ENCODE measurements at places on chromosomes 4 and X. TPM values are rescaled to one million over a fixed set of nuclear protein-coding genes. Genes with fewer than 3 reads are reported as not detected.
A peak's percentile ranks its signal among the peaks of the same experiment; 100 is the strongest.

The F8A3 gene
- total RNA-seq = 10.8 TPM

The VEGFC gene
- not detected for total RNA-seq

The POU3F4 gene
- not detected for total RNA-seq

The HMGN5 gene
- total RNA-seq = 1.9 TPM

- peak; percentile 74 for DNase-seq
Observed at GRCh38 chrX:100685284-100685996, 41.4 kb downstream of the SRPX2 start.

DNA sequence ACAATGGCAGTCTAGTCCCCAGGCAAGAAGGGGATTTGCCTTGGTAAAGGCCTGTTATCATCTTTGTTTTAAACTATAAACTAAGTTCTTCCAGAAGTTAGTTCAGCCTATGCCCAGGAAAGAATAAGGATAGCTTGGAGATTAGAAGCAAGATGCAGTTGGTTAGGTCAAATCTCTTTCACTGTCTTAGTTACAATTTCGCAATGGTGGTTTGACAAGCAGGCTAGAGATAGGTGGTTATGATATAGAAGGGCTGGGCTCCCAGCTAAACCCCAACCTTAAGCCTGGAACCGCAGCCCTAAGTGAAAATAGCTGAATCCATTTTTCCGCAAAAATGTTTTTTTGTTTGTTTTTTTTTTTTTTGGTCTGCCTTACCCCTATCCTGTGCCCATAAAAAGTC, 41.8 kb upstream of the NEIL3 start:
- no peak overlapping the region for H3K4me3 ChIP-seq
- H3K27me3 ChIP-seq = peaks cover 4% of the 10 kb centered on the region
- no peak overlapping the region for H3K27ac ChIP-seq
- no peaks in the 10 kb centered on the region for H3K36me3 ChIP-seq
- no peak for DNase-seq
- H3K4me1 ChIP-seq = no peaks in the 10 kb centered on the region

Data from activated CD8-positive, alpha-beta T cell treated with anti-CD3 and anti-CD28 coated beads, Interleukin-2, amount 10 ng/mL, durations not matched to agents 7 days and 5 days (primary cell).